ENCODE measurements at places on chromosomes 12 and 14.

DNA sequence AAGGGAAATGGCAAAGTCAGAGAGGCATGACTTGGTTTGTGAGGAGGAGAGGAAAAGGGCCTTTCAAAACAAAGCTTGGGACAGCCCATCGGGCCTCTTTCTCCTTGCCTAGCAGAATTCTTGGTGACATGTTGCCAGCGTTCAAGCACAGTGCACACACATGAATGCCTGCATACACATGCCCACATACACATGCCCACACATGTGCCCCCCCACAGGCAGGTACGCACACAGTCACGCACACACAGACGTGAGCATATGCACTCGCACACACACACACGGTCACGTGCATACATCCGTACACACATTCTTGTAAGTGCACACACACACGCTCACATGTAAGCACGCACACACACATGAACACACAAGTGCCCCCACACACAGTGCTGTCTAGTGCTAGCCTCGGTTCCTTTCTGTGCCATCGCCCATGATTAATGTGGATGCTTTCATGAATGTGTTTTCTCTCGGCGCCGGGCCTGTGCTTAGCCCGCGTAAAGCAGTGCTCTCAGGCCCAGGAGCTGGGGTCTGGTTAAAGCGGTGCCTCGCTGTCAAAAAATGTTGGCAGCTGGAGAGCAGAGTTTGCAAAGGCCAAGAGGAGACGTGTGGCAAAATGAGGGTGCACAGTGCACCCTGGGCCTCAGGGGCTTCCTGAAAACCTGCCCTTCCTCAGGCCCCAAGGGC, 328.8 kb upstream of the DIO3 start:
- no peak for DNase-seq

DNA sequence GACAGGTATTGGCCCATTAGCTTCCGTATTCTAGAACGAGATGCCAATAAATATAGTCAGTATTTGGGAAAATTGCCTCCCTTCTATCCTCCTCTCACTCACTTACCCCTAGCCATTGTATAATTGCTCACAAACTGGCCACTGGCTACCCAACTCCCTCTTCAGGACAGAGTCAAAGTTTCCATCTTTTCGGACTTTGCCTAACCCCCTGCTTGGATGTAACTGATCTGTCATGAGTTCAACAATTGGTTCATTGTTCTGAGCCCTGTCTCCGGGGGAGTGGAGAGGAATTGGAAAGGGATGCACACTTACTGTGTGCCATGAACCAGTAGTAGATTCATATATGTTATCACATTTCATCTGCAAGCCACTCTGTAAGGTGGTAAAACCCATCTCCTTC, 12.2 kb downstream of the MYRFL start:
- no peak for DNase-seq

GRCh38 chr14:55914771-55915170, 203.4 kb upstream of the PELI2 start:
- DNase-seq = no peak

DNA sequence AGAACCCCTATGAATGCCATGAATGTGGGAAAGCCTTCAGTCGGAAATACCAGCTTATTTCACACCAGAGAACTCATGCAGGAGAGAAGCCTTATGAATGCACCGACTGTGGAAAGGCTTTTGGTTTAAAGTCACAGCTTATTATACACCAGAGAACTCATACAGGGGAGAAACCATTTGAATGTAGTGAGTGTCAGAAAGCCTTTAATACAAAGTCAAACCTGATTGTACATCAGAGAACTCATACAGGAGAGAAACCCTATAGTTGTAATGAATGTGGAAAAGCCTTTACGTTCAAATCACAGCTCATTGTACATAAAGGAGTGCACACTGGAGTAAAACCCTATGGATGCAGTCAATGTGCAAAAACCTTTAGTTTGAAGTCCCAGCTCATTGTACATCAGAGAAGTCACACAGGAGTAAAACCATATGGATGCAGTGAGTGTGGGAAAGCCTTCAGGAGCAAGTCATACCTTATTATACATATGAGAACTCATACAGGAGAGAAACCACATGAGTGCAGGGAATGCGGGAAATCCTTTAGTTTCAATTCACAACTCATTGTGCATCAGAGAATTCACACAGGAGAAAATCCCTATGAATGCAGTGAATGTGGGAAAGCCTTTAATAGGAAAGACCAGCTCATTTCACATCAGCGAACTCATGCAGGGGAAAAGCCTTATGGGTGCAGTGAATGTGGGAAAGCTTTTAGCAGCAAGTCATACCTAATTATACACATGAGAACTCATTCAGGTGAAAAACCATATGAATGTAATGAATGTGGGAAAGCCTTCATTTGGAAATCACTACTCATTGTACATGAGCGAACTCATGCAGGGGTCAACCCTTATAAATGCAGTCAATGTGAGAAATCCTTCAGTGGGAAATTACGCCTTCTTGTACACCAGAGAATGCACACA, 22.3 kb downstream of the ZNF268 start:
- no peak for DNase-seq

- no peak for DNase-seq
These were observed 195.5 kb downstream of the CACNA1C start for GRCh38 chr12:2248087-2248900.

All from memory B cell (primary cell).